GM20000 (cell line): ENCODE measurements at places on chromosomes 16 and 17.
A peak's percentile ranks its signal among the peaks of the same experiment; 100 is the strongest.

- DNase-seq: no peak
Observed at GRCh38 chr16:23258919-23259237, 43.2 kb upstream of the SCNN1B start.

DNA sequence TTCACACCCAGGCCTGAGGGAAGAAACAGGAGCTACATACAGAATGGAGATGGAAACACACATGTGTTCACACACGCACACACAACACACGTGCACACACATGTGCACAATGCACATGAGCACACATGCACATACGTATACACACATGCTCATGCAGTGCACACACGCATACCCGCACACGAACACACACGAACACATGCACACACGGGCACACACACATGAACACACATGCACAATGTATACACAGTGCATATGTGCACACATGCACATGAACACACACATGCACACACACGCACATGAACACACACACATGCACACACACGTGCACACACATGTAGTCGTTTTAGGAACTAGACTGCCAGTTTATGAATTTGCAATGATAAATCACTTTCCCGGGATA lies 49.3 kb upstream of the CDR2 start:
- DNase-seq: no peak

DNA sequence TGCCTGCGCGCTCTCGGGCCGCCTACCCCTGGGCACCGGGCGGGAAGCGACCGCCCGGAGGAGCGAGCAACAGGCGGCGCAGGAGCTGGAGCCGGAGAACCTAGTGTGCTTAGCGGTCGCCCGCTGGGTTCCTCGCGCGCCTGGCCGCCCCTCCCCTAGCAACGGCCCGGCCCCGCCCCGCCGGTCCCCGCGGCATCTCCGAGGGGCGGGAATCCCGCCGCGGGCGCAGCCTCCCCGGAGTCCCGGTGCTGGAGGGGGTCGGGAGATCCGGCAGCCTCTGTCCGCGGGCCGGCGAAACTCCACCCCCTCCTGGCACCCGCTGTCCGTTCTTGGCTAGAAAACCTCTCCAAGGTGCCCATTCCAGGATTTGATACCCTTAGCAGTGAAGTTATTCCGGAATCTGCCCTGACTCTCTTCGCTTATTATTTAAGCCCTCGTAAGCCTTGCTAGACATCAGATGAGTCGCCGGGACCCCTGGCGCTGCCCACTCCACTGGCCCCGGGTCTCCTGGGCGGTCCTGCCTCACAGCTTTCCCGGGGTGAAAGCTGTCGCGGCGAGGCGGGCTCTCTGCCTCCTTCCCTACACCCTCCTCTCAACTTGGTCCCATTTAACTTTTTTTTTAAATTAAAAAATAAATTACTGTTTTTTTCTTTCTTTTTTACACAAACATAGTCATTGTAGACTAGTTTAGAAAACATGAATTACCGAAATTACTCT lies at the start of gene RPRML:
RPRML (minus strand) TSS at position 107 of the 717 bp plus-strand sequence. CDS start 246 bp downstream, outside the sequence.
- DNase-seq: peak; percentile 61

GRCh38 chr17:57527221-57528057 lies 217.7 kb downstream of the CCDC182 start:
- peak; percentile 26 for DNase-seq

DNA sequence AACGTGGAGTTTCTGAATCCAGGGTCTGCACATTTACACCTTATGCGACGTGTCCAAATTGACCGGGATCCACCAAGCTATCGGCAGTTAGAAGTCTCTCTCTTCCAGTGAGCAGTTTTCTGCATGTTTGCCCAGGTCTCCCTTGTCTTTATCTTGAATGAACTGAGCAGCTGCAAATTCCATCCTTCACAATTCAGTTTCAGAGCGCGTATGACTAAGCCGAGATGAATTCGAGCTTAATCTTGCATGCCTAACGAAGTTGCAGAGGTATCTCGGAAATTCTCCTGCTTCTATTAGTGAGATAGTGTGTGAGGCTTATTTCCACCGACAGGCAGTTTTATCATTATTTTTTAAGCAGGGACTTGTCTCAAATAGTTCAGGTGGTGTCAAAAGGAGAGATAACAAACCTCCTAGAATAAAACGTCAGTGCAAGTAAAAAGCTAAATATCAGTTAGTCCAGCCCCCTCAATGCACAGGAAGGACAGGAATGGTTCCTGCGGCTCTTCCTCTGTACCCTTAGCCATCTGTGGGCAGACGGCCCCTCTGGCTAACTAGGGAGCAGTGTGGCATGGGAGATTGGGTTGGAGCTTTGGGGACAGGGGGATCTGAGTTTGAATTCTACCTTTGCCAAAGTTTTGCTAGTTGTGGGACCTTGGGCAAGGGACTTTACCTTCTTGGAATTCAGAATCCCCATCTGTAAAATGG lies 93.0 kb upstream of the GPR139 start:
- DNase-seq: no peak

DNA sequence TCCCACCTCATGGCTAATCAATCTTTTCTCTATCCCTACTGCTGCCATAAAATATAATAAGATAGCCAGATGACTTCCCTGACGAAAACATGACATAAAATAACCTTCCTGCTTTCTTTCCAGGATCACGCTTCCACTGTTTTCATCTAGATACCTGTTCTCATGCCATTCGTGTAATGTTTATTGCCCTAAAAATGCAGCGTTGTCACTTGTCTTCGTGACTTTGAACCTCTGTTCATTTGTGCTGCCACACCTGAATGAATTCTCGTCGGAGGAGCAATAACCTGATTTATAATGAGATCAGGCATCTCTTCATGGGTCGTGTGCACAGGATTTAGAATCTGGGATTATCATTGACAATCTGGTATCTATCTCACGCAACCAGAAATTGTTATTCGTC lies 1401.9 kb downstream of the CDH11 start:
- DNase-seq: no peak

GRCh38 chr17:76549215-76549518 lies 9.3 kb downstream of the PRCD start:
- no peak for DNase-seq

- no peak for DNase-seq
Observed at GRCh38 chr17:49859991-49860953, 12.4 kb upstream of the TAC4 start.

DNA sequence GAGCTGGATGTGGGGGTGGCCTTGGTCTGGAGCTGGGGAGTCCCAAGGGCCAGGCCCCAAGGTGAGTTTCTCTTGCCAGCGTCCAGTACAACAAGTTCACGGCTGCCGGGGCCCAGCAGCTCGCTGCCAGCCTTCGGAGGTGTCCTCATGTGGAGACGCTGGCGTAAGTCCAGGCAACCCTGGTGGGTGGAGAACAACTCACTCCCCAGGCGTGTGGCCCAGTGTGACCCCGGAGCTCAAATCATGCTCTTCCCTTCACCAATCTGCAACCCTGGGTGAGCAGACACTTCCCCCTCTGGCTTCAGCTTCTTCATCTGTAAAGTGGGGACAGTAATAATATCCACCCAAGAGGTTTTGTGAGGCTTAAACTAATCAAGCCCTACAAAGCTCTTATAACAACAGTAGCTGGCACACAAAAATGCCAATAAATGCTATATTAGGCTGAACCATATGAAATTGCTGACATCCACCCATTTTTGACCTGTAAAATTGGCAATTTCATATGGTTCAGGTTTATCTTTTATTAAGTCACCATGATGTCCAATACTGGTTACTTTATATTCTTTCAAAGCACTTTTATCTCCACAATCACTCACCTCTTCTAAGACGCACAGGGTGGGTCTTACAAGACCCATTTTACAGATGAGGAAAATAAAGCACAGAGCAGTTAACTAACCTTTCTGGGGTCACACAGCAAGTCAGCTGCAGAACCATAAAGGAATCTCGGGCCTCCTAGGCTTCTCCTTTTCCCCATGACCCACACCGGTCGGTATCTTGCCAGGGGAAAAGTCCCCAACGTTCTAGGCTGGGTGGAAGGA lies 19.7 kb downstream of the DEXI start:
- DNase-seq: no peak

- DNase-seq: no peak
Observed at GRCh38 chr17:65400701-65401100, 160.7 kb downstream of the AXIN2 start.

GRCh38 chr16:86854626-86855294 lies 276.4 kb downstream of the FOXL1 start:
- no peak for DNase-seq

GRCh38 chr16:82033006-82033405 lies 2.0 kb upstream of the HSD17B2 start:
- no peak for DNase-seq

DNA sequence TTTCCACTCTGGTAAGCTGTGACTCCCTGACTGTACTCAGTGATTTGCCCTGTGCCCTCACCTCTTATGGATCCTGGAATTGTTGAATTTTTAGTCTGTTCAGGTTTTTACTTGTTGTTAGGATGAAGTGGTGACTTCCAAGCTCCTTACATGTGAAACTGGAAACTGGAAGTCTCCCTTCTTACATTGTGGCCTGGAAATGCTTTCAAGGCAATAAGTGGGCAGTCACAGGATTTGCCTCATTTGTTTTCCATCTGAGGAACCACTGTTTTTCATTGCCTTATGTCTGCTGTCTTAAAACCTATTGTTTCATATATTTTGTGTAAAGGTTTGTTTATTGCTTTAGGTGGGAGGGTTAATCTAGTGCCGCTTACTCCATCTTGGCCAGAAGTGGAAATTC lies 155.8 kb downstream of the CYB561 start:
- no peak for DNase-seq

DNA sequence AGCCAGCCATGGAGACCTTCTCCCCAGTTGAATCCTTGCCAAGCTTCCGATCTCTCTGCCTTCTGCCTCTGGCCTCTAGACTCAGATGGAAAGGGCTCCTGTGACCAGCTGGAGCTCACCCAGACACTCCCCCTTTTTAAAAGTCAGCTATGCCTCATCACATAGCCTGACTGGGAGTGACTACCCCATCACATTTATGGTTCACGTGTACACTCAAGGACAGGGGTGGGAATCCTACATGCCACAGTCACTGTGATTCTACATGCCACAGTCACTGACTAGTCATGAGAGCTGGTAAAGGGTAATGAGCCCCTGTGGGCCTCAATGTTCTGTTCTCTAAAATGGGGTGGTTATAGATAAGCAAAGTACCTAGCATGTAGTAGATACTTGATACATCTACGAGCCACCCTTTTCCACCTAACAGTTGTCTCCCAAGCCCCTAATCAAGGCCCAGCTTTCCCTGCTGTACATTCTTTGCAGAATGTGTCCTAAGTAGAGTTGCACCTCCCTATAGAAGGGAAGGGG lies 85.1 kb downstream of the RGS9 start:
- DNase-seq: no peak

DNA sequence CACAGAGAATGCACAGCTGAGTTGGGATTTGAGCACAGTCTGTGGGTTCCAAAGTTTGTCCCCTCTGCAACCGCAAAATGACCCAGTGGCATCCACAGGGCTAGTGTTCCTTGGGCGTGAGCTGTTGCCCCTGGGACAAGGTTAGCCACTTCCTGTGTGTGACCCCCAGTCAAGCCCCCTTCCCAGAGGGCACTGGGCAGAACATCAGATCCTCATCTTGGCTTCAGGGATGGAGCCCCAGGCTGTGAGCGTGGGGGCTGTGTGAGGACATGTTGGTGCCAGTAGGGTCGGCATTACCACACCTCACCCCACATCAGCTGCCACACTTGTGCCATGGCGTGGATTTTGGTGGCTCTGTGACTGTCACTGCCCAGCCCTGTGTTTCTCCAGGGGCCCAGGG lies 55.3 kb downstream of the USP22 start:
- DNase-seq: no peak

DNA sequence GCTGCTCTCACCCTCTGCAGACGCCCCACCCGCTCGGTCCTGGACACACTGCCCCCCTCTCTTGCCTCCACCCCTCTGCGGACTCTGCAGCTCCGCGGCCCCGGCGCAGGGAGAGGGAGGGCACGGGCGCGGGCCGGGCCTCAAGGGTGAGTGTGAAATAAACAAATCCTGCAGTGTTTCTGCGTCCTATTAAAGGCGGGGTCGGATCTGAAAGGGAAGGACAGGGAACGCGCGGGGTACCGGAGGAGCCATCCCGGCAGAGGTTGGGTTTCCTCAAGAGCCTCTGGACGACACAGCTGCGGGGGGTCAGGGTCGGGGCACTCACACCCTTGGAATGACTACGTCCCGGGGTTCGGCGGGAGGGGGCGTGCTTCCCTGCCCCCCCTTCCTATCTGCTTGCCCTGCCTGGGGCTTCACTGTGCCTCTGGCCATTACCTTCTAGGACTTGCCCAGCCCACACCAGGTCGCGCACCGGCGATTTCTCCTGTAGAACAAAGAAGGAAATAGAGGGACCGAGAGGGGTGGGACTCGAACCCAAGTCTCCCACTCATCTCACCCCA lies 466 bp upstream of the HSF4 start:
- DNase-seq: no peak

DNA sequence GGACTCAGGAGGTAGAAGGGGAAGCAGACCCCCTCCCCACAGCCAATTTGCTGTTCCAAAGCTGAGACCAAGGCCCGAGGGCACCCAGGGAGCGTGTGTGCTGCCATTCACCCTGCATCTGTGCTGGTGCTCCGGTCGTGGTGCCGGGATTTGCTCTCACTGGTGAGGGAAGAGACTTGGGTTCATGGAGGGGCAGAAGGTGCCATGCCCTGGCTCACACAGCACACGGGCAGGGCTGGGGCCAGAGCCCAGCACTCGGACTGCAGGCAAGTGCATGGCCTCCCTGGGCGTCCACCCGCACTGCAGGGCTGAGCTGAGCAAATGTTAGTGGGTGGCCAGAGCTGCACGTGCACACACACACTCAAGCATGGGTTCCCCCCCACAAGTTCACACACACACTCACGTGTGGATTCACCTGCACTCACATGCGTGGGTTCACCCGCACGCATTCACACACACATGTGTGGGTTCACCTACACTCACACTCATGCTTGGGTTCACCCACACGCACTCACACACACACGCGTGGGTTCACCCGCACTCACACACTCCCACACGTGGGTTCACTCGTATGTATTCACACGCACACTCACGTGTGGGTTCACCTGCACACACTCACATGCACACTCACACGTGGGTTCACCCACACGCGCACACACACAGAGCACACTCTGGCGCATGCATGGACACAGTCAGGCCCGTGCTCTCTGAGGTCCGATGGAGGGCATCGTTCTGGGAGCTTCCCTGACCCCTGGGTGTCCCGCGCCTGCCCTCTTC lies 57.0 kb upstream of the CBFA2T3 start:
- no peak for DNase-seq
